HS-27A (cell line): ENCODE measurements at places on chromosomes 7 and 10.

DNA sequence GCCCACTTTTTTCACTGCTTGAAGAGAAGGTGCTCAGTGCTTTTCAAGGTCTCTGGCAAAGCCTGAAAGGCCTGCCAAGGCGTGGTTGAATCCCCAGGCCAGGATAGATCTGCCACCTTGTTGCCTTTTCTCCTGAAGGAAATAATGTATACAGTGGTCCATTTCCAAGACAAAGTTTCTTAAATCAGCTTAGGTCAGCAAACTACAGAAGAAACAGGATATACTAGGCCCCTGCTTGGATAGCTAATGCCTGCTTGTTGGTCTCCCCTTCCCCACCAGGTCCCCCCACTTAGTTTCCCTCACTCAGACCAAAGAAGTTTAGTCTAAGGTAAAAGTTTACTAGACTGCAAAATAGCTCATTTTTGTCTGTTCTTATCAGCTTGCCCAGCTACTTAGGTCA is 19.9 kb downstream of the COL17A1 start:
- DNase-seq, result no peak

DNA sequence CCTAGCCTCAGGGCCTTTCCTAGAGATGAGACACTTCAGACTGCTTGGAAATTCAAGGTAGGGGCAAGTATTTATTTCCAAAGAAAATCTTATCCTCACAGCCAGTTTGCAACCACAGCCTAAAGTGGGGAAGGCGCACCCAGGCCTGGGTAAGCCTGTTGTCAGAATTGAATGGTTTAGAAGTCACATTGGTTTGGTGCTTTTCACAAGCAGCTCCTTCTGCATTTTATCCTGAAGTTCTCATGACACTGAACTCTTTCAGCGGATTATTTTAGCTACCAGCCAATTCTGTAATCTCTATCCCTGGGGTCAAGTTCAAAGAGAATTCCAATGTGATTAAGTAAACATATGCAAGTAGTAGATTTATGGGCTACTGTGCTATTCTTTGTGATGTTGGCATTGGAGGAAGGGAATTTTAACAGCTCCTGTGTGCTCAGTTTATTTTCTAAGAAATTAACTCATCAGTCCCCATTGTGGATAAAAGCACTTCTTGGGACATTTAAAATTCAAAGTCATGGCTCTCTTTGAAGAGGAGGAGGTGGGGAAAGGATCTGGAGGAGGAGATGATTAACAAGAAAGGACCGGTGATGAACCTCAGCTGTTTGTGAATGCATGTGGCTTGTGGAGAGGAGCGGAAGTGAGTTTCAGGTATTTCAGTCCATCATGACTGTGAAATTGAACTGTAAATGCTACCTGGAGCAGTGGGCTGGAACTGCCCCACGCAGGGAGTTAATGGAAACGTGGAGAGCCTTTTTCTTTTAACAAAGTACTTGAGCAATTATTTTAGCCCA is 90.2 kb upstream of the CACUL1 start:
- no peak for DNase-seq

- DNase-seq, result no peak
Observed at GRCh38 chr10:77713521-77714280, 76.1 kb upstream of the KCNMA1 start.

DNA sequence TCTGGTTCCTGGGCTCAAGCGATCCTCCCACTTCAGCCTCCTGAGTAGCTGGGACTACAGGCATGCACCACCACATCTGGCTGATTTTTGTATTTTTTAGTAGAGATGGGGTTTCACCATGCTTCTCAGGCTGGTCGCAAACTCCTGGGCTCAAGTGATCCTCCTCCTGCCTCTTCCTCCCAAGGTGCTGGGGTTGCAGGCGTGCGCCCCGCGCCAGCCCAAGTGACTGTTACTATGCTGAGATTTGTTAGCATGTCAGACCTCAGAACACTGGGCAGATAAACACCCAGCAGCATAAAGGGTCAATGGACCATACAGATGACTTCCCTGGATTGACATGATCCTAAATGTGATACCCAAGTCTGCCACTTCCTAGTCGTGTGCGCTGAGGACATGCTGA is 59.9 kb upstream of the NMT2 start:
- no peak for DNase-seq

- DNase-seq, result no peak
Observed at GRCh38 chr7:37510043-37510634, 61.5 kb upstream of the ELMO1 start.

GRCh38 chr7:101688183-101688831 is 59.2 kb upstream of the MYL10 start:
- no peak for DNase-seq

- no peak for DNase-seq
Observed at GRCh38 chr10:124423813-124424212, 5.1 kb upstream of the OAT start.

DNA sequence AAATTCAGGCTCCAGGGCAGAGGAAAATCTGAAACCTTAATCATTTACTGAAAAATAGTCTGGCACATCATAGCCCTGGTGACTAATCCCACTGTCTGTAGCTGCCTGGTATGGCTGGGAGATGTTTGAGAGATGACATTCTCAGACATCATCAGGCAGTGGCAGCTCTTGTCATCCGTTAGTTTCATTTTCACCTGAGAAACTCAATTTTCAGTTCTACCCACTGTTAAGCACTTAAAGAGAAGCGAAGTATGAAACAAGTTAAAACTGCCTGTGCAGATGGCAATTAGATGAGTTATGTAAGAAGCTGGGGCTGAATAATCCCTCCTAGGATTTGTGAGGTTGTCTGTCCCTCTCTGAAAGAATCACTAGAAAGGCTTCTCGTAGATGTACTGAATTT is 150.2 kb downstream of the NSUN6 start:
- no peak for DNase-seq

- DNase-seq, result no peak
Observed at GRCh38 chr7:3911685-3912084, 610.6 kb downstream of the SDK1 start.

DNA sequence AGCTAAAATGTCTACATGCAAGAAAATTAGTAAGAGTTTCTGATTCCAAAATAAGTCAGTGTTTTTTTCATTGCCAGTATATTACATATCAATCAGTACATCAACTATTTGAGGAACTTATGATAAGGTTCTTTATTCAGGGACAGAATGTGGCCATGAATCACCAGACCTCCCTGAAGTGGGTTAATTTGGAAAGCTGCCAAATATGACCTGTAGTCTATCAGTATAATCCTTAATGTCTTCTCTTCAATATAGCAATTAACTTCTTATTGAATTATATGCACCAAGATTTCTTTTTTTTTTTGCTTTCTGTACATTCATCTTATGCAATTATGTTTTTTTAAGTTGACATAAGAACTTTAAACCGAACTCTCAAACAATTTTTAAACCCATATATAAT is 714.5 kb upstream of the POT1 start:
- DNase-seq, result no peak

GRCh38 chr7:28381466-28381865 is 30.9 kb upstream of the CREB5 start:
- no peak for DNase-seq

DNA sequence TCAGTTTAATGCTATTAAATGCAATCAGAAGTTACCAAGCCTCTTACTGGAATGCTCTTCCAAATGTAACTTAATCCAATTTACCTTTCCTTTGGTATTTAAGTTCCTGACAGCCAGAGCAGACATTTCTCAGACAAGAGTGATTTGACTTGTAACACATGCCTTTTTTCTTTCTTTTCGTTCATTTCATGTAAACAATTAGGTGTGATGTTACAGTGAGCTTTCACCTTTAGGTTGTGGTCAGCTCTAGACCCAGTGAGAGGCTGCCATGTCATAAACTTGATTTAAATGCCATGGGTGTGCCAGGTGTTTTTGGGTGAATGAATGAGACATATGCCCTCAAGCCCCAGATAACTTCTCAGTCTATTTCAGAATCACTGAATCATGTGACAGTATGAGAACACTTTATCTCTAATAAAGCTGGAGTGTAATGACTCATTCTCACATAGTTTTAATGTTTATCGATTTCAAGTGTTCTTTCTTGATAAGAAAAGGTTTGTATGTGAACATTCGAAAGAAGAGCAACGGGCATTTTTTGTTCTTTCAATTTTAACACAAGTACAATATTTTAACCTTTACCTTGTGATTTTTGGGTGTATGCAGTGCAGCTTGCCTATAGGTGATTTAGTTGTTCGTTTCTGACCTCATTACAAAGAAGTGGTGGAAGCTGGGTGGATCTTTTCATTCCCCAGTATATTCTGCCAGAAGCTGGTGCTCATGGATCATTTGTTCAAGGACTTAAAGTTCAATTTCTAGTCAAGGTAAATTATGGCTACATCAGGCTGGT is 61.5 kb downstream of the CHN2 start:
- no peak for DNase-seq

GRCh38 chr7:34207810-34208209 is 302.5 kb downstream of the BMPER start:
- no peak for DNase-seq

DNA sequence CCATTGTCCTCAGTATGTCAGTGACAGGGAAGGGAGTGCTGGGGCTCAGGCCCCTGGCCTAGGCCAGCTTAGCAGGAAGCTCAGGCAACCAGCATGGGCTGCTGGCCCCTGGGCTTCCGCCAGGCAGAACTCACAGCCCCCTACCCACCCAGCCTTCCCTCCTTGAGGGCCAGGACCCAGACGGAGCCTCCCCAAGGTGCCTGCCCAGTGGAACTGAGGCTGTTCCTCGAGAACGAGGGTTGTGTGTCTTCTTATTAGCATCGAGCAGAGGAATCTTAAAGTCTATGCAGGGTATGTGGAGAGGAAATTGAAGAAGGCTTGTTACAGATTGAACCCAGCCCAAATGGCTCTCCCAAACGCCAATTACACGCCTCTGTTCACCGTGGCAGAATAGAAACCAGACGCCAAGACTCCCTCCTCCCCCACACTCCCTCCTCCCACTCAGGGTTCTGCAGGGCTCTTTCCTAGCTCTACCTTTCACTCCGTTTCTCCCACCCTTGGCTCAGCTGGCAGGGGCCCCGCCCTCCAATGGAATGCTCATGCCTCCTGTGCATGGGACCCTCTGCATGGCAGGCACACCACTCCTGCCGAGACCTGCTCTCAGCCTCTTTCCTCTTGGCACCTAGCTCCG is 134.4 kb downstream of the ZMIZ1 start:
- no peak for DNase-seq

- DNase-seq, result no peak
Observed at GRCh38 chr10:33876584-33877400, 542.3 kb upstream of the NRP1 start.

DNA sequence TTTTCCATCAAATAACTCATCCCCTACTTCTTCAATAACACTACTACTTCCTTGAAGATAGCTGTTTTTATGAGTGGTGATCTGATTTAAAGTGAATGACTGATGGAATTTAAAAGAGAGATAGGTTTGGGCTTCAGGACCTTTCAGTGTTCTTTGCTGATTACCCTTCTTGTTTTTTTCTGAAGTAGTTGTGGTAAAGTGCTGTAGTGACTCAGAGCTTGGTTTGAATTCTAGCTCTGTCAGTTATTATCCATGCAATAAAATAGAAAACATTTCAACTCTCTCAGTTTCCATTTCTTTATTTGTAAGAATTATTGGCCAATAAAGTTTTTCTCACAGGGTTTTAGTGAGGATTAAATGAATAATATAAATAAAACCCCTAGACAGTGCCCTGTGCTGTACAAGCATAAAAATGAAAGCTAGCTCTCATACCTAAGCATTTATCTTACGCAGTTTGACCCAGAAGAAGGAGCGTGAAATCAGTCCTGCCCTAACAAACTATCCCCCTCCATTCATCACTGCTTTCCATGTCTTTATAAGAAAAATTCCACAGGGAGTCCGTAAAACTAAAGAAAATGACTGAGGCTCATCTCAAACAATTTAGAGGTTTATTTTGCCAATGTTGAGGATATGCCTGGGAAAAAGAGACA is 25.1 kb upstream of the AKAP9 start:
- no peak for DNase-seq

DNA sequence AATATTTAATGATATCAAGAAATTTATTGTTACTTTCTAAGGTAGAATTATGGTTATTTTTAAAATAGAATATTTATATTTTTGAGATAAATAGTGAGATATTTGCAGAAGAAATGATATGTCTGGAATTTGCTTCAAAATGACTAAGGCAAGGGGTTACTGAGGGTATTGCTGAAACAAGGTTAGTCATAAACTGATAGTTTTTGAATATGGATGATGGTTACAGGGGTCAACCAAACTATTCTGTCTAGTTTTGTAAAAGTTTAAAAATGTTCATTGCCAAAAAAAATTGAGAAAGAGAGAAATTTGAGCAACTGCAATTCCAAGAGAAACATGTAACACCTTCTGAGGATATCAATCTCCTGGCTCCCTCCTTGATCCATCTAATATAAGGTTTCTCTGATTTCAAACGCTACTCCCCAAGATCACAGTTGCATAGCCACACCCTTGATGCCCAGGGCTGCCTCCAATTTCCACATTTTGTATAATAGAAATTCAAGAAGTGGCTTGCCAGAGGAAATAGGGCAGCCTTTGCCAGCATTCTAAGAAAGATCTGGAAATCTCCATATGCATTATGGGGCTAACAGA is 159.4 kb upstream of the NAMPT start:
- no peak for DNase-seq

GRCh38 chr7:94400022-94400421 is 5.3 kb downstream of the COL1A2 start:
- DNase-seq, result no peak

DNA sequence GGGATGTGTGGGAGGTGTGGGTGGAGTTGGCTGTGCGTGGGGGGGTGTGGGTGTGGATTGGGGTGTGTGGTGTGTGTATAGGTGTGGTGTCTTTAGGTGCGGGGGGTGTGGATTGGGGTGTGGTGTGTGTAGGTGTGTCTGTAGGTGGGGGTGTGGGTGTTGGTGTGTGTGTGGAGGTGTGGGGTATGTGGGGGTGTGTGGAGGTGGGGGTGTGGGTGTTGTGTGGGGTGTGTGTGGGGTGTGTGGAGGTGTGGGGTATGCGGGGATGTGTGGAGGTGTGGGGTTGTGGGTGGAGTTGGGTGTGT is 33.9 kb downstream of the SPDYE17 start:
- no peak for DNase-seq

GRCh38 chr10:43585981-43586729 is 11.7 kb upstream of the ZNF239 start:
- no peak for DNase-seq

GRCh38 chr10:110184398-110184797 is 23.0 kb upstream of the MXI1 start:
- no peak for DNase-seq

- DNase-seq, result no peak
Observed at GRCh38 chr7:134318443-134318842, 1.7 kb upstream of the SLC35B4 start.
